Stimulated activated CD4-positive, alpha-beta T cell treated with anti-CD3 and anti-CD28 coated beads, Interleukin-1b, Interleukin-23, amount 100 ng/mL, for 24 hours (primary cell): ENCODE measurements at places on chromosomes 11 and 22.

DNA sequence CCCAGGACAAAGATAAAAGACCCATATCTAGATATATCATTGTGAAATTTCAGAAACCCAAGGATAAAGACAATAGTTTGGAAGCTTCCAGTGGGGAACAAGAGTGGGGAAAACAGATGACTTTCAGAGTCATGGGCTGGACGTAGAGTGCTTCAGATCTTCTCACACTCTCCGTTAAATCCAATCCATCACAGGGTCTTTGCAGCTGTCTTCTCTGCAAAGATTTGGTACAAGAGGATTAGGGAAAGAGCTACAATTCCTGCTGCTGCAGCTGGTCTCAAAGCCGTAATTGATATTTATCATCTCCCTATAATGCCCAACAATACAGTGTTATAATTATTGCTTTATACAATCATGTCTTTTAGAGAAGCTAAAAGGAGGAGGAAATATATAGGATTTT, 63.4 kb upstream of the CLPB start:
- DNase-seq, result no peak

GRCh38 chr11:46331282-46331984, 15.8 kb upstream of the DGKZ start:
- DNase-seq, result no peak

- DNase-seq, result peak; percentile 61
Observed at GRCh38 chr22:22848364-22848866, 39.2 kb upstream of the IGLL5 start.

DNA sequence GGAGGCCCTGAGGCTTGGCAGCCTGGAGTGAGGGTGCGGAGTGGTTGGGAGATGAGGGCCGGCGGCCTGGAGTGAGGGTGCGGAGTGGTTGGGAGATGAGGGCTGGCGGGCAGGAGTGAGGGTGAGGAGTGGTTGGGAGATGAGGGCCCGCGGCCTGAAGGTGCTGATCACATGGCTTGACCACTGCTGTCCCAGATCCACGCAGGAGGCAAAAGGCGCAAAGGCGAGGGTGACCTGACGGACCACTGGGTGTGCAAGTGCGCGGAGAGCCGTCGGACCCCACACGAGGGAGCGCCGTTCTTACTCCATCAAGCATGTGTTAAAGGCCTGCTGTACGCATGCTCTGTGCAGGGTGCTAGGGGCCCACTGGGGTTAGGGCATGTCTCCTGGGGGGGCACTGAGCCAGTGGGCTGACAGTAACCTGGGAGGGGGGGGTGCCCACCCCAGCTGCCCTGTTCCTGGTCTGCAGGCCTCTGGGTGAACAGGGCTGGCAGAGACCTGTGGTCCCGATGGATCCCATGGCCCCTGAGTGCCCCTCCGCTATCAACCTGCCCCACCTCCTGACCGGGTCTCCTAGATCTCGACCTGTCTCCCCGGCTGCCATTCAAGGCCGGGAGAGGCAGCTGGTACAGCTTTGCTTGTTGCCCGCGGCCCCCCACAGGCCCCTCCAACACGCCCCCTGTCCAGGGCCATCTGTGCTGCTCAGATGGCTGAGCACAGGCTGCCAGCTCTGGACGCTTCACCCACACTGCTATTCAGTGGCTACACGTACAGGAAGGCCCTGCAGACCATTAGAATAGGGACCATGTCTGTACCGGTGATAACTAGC, 21.1 kb downstream of the MRGPRD start:
- DNase-seq, result no peak

DNA sequence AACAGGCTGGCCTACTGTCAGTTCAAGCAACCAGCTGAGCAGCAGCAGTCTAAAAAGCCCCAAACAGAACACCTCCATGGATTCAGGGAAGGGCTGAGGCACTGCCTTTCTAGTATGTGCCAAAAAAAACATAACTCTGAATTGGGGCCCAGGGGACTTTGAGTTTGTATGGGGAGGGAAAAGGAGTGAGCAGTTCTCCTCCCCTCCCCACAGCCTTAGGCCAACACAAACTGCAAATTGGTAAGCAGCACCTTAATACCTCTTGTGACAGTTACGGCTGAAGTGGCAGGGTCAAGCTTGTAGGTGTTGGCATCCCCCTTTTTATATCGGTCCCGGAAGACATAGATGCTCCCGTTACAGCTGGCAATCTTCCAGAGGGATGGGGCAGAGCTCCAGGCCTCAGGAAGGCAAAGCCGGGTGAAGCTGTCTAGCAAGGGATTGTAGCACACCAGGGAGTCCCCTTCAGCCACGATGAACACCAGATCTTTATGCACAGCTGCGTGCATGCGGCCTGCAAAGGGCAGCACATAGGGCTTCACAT, 6.0 kb downstream of the KBTBD4 start:
- no peak for DNase-seq
